ENCODE measurements at places on chromosomes 3 and 15.

GRCh38 chr3:13092621-13093617, 19.7 kb upstream of the IQSEC1 start:
- no peak for DNase-seq

- no peak for DNase-seq
Observed at GRCh38 chr3:55481744-55482495, 5.2 kb downstream of the WNT5A start.

- no peak for DNase-seq
Observed at GRCh38 chr15:31294067-31294466, 32.6 kb upstream of the KLF13 start.

DNA sequence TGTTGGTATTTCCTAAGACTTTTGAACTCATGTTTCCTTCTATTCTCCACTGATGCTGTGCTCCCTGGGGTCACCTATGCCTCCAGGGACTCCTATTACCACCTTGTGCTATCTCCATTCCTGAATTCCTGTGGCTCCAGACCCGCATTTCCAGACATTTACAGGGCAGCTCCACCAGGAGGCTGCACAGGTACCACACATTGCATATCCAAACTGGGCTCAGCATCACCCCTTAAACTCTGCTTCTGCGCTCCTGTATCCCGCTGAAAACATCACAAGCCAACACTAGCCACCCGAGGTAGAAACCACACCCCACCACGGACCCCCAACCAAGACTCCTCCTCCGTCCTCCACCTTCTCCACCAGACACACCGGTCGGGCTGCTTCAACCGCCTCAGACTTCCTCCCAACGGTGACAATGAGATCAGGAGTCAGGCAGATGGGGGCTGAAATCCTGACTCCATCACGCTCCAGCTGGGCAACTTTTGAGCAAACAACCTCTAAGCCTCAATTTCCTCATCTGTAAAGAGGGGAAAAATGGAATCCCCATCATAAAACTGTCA, 10.4 kb downstream of the TNK2 start:
- DNase-seq = no peak

GRCh38 chr3:125556314-125556713, 36.3 kb upstream of the SNX4 start:
- no peak for DNase-seq

GRCh38 chr3:11641316-11641682, 2.4 kb downstream of the VGLL4 start:
- DNase-seq = no peak

- no peak for DNase-seq
Observed at GRCh38 chr15:40075298-40076044, 33.2 kb downstream of the BMF start.

DNA sequence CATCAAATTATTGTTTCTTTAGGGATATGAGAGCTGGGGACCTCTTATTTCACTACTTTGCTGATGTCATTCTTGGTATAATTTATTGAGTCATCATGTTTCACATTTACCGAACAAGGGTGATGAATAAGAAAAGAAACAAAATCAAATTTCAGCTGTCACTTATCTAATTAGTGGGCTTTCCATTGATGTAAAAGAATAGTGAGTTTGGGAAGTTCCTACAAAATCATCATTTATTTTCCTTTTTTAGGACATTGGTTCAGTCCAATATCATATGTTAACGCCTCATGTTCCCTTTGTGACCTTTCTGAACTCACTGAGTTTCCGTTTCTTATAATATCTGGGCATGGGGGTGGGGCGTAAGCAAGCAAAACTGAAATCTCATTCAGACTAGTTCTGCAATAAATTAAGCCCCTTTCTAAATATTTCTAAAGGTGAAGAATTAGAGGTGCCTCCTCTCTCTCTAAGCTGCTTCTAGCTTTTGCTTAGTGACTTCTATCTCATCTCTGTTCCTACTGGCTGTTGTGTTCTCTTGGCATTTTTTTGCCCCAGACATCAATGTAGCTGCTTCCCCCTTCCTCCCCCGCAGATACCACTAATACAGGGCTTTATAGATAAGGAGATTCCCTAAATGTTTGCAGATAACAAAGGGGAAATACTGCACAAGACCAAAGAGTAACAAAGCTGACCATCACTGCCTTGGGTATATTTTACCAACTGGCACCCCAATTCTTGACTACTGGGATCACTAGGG, 238.0 kb upstream of the CTNNB1 start:
- no peak for DNase-seq

- DNase-seq = no peak
Observed at GRCh38 chr15:58467121-58467721, 35.4 kb downstream of the LIPC start.

DNA sequence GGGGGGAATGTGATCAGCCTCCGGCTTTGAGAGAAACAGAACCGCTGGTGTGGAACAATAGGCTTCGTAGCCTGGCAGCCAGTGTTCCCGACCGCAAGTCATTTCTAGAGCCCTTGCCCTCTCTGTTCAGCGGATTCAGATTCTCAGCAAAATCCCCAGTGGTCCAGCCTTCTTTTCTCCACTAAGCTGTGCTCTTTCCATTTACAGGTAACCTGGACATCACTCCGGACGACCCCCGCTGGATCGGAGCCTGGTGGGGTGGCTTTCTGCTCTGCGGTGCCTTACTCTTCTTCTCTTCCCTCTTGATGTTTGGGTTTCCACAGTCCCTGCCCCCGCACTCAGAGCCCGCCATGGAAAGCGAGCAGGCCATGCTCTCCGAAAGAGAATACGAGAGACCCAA, 250.6 kb downstream of the SLCO3A1 start:
- no peak for DNase-seq

- DNase-seq = no peak
Observed at GRCh38 chr3:115494826-115495225, 128.5 kb upstream of the GAP43 start.

GRCh38 chr3:194379651-194380050, 10.1 kb upstream of the LRRC15 start:
- no peak for DNase-seq

GRCh38 chr3:64057231-64057630, 33.9 kb upstream of the PSMD6 start:
- DNase-seq = no peak

GRCh38 chr3:64741341-64741740, 53.5 kb upstream of the ADAMTS9 start:
- no peak for DNase-seq

- DNase-seq = no peak
Observed at GRCh38 chr15:71512682-71513006, 297.7 kb upstream of the NR2E3 start.

DNA sequence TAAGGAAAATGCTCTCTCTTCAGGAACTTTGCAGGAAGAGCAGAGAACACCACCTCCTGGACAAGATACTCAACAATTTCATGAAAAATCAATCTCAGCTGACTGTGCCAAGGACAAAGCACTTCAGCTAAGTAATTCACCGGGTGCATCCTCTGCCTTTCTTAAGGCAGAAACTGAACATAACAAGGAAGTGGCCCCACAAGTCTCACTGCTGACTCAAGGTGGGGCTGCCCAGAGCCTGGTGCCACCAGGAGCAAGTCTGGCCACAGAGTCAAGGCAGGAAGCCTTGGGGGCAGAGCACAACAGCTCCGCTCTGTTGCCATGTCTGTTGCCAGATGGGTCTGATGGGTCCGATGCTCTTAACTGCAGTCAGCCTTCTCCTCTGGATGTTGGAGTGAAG, 200.5 kb downstream of the AKAP13 start:
- DNase-seq = peak; percentile 55

- DNase-seq = peak; percentile 14
Observed at GRCh38 chr3:182795389-182795782, 2.1 kb downstream of the ATP11B start.

- no peak for DNase-seq
Observed at GRCh38 chr15:91490211-91490610, 363.3 kb upstream of the SLCO3A1 start.

- DNase-seq = peak; percentile 9
Observed at GRCh38 chr3:146550743-146551510, 6.5 kb upstream of the PLSCR1 start.

- DNase-seq = no peak
Observed at GRCh38 chr15:34512628-34513027, 70.8 kb downstream of the GOLGA8B start.

DNA sequence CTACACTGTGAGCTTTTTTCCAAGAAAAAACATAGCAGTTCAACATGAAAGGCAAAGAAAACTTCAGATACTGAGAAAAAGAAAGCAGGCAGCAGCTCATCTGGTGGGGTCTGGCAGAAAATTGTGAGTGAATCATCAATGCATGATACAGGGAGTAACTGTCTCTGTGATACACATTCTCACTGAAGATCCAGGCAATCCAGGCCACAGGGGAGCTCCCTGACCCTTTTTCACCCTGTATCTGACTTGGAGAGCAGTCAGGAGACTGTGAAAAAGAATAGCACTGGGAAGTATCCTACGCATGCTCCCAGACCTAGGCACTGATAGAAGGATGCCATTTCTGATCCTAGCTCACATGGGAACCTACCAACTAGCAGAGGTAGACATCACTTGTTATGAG, 269.8 kb downstream of the MBNL1 start:
- no peak for DNase-seq

- no peak for DNase-seq
Observed at GRCh38 chr15:45549541-45550220, 27.1 kb upstream of the SLC30A4 start.

DNA sequence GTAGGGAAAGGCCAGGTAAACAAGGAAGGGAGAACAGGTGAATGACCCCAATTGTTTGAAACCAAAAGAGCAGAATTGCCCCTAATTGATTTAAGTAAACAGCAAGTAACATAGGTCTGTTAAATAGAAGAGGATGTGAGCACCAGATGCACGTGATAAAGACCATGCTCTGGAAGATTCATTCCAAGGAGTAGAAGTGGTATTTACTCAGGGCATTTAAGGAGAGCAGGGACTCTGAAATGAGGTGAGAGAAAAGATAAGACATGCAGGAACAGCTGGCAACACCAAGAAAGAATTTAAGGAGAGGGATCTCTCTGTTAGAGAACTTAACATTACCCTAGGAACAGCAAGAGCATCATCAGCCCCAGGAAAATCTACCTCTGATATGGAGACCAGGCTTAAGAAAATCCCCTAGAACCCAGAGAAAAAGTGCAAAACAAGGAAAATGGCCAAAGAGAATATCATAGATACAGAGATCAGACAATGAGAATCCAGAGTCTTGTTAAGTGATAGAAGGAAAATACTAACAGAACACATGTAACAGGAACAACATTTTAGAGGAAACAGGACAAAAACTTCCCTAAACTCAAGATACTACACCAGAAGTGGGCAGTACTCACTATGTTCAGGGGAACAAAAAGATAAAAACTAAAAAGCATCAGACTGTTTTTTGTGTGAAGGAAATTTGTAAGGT, 6.4 kb downstream of the NUDT16 start:
- no peak for DNase-seq

DNA sequence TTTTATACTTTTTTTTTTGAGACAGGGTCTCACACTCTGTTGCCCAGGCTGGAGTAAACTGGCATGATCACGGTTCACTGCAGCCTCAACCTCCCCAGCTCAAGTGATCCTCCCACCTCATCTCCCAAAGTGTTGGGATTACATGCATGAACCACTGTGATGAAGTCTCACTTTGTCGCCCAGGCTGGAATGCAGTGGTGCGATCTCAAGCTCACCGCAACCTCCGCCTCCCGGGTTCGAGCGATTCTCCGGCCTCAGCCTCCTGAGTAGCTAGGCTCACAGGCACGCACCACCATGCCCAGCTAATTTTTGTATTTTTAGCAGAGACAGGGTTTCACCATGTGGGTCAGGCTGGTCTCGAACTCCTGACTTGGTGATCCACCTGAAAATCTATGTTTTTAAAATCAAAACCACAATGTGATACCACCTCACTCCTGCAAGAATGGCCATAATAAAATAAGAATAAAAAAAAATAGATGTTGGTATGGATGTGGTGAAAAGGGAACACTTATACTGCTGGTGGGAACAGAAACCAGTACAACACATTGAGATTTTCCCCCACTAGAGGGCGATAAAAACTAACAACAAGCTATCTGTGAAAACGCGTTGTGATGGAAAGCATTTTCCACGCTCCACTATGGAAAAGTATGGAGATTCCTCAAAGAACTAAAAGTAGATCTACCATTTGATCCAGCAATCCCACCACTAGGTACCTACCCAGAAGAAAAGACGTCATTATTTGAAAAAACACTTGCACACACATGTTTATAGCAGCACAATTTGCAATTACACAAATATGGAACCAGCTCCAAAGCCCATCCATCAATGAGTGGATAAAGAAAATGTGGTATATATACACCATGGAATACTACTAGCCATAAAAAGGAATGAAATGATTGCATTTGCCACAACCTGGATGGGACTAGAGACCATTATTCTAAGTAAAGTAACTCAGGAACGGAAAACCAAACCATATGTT, 26.8 kb upstream of the OCA2 start:
- DNase-seq = no peak

- DNase-seq = peak; percentile 92
Observed at GRCh38 chr3:4980229-4981203, 1.3 kb downstream of the BHLHE40 start.

- no peak for DNase-seq
Observed at GRCh38 chr3:79052054-79052681, 715.6 kb downstream of the ROBO1 start.

GRCh38 chr3:176428552-176428951, 768.7 kb downstream of the TBL1XR1 start:
- DNase-seq = no peak

DNA sequence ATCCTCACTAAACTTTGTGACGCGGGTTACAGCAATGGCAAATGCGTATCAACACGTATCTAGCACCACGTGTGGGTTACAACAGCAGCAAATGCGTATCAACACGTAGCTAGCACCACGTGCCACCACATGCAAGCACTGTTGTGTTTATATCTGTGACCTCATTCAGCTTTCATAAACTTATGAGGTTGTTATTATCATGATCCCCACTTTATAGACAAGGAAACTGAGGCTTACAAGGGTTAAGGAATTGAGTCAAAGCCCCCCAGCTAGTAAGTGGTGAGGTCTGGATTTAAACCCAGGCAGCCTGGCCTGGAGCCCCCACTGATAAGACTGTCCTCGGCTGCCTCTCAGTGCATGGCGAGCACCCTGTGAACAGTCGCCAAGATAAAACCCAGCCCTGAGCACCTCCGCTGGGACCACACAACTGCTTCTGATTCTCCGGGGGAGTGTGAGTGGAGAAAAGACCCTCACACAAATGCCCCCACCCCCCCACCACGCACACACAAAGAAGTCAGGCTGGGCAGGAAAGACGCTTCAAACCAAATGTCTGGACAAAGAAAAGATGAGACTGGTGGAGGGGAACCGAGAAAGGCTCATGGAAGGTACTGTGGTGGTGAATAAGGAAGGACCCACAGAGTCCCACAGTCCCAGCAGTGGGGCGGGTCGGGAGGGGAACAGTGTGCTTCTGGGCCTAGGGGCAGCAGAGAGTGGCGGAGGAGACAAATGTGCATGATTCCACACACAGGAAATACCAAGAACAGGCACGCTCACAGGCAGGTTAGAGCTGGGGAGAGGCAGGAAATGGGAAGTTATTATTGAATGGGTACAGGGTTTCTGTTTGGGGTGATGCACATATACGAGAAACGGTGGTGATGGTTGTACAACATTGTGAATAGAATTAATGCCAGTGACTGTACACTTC, 173.4 kb downstream of the XXYLT1 start:
- DNase-seq = no peak
